Metanephros (tissue), 2 donors: ENCODE measurements at places on chromosomes 4 and X. TPM values are rescaled to one million over a fixed set of nuclear protein-coding genes. Genes with fewer than 3 reads are reported as not detected.

The ANXA3 gene
- total RNA-seq, result 47.5 TPM

The MAGEA11 gene
- total RNA-seq, result not detected

The GLRA3 gene
- total RNA-seq, result under 0.01 TPM

The GRPR gene
- total RNA-seq, result 0.35 TPM
